ENCODE measurements at places on chromosomes 3 and 15. TPM values are rescaled to one million over a fixed set of nuclear protein-coding genes. Genes with fewer than 3 reads are reported as not detected.

Gene POLG
- 69.1 TPM for total RNA-seq

Gene CYP8B1
- 0.43 TPM for total RNA-seq

Gene CSTA
- not detected for total RNA-seq

Gene GRM2
- total RNA-seq = not detected

DNA sequence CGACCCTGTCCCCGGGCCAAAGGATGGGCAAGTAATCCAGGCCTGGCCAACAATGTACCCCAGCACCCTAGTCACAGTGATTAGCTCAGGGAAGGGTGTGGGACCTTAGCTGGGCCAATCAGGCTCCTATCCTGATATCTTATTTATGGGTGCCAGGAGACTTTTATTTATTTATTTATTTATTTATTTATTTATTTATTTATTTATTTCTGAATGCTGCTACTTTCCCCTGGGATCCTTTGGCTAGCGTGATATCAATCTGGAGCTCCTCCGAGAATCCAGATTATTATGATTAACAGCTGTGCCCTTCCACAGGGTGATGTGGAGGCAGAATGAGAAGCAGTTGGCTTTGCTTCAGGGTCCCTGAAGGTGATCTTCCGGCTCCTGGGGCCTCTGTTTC is 32.2 kb upstream of the BHLHE40 start:
- H3K4me3 ChIP-seq = no peak overlapping the region
- H3K27me3 ChIP-seq = no peaks in the 10 kb centered on the region
- no peak overlapping the region for H3K27ac ChIP-seq

DNA sequence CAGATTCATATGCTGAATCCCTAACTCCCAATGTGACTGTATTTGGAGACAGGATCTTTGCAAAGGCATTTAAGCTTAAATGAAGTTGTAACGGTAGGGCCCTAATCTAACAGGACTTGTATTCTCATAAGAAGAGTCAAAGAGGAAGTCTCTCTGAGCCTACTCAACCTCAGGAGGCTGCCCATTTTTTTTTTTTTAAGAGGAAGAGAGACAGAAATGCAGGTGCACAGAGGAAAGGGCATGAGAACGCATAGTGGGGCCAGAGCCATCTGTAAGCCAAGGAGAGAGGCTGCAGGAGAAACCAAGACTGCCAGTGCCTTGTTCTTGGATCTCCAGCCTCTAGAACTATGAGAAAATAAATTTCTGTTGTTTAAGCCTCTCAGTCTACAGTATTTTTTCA is 28.4 kb downstream of the ZNF860 start:
- H3K36me3 ChIP-seq = no peaks in the 10 kb centered on the region
- no peak overlapping the region for H3K4me3 ChIP-seq
- H3K27me3 ChIP-seq = no peaks in the 10 kb centered on the region

- DNase-seq = no peak
- no peaks in the 10 kb centered on the region for H3K27me3 ChIP-seq
- no peaks in the 10 kb centered on the region for H3K4me1 ChIP-seq
Observed at GRCh38 chr3:185715091-185715490, 109.8 kb downstream of the IGF2BP2 start.

- no peak for DNase-seq
- no peak overlapping the region for H3K27ac ChIP-seq
- no peak overlapping the region for H3K4me3 ChIP-seq
- no peaks in the 10 kb centered on the region for H3K4me1 ChIP-seq
- peaks cover 79% of the 10 kb centered on the region for H3K36me3 ChIP-seq
Observed at GRCh38 chr3:10238345-10239183, 9.7 kb upstream of the TATDN2 start.

DNA sequence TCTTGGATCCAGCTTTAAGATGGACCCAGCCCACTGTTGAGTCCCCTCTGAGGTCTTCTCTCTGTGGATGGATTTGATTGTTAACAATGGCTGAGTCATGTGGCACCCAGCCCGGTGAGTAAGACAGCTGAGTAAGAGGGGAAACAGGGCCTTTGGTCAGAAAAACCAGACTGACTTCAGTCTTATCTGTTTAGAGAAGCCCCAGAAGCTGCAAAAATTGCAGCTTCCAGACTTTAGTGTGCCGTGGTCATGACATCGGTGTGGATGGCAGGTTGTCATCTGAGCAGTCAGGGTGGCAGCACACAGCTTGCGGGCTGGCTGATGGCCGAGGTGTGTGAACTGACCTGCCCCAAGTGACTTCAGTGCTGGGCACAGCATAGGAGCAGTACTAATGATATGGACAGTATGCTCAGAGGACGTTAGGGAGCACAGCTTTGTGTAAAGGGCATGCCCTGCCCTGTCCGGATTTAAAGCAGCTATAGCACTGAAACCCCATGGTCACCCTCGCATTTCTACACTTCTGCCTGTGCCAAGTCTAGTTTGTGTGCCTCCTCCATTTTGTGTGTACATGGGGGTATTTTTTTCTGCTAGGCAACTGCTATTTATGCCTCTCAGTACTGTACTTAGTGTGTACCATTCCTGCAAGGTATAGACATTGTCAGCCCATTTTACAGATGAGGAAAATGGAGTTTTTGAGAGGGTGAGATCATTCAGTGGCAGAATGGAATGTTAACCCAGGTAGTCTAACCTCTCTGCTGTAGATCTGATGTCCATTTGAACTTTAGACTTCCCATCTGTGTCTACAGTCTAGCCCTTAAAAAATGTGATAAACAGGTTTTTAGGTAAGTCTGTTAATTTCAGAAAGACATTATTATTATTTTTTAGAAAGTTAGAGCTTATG is 44.4 kb downstream of the FLNB start:
- peaks cover 19% of the 10 kb centered on the region for H3K4me1 ChIP-seq
- peak; percentile 96 for DNase-seq
- no peak overlapping the region for H3K4me3 ChIP-seq
- H3K27me3 ChIP-seq = no peaks in the 10 kb centered on the region
- H3K36me3 ChIP-seq = no peaks in the 10 kb centered on the region
